Cardiac atrium fibroblast (primary cell): ENCODE measurements at places on chromosomes 12 and 14. TPM values are rescaled to one million over a fixed set of nuclear protein-coding genes. Genes with fewer than 3 reads are reported as not detected.

The ABCC9 gene
- total RNA-seq: under 0.01 and 0.16 TPM in 2 replicates

The CCDC88C gene
- 1.8 and 2.1 TPM in 2 replicates for total RNA-seq

The GPR135 gene
- 1.1 and 1.4 TPM in 2 replicates for total RNA-seq

The TUNAR gene
- total RNA-seq: not detected in 2 replicates

The ERP27 gene
- not detected in 2 replicates for total RNA-seq

The AMHR2 gene
- total RNA-seq: not detected in 2 replicates
